H9 (cell line): ENCODE measurements at places on chromosomes 7 and 10. TPM values are rescaled to one million over a fixed set of nuclear protein-coding genes. Genes with fewer than 3 reads are reported as not detected.

- H3K36me3 ChIP-seq, result no peaks in the 10 kb centered on the region
- no peaks in the 10 kb centered on the region; the same call in 1 of the 2 replicates for H3K4me1 ChIP-seq
- no peak overlapping the region for H3K27ac ChIP-seq
- H3K4me3 ChIP-seq, result no peak overlapping the region
- H3K27me3 ChIP-seq, result no peaks in the 10 kb centered on the region
Measured at GRCh38 chr10:86264481-86265231, 101.9 kb downstream of the GRID1 start.

- H3K27me3 ChIP-seq, result no peaks in the 10 kb centered on the region
- no peak for DNase-seq
- H3K4me1 ChIP-seq, result no peaks in the 10 kb centered on the region
- no peak overlapping the region for H3K4me3 ChIP-seq
Measured at GRCh38 chr10:68586606-68587305, 26.6 kb downstream of the TET1 start.

GRCh38 chr7:26646336-26647048, 217.9 kb downstream of the SKAP2 start:
- H3K4me1 ChIP-seq, result no peaks in the 10 kb centered on the region
- no peak overlapping the region for H3K4me3 ChIP-seq
- DNase-seq, result no peak
- H3K36me3 ChIP-seq, result no peaks in the 10 kb centered on the region
- no peaks in the 10 kb centered on the region for H3K27me3 ChIP-seq
- H3K27ac ChIP-seq, result no peak overlapping the region

GRCh38 chr7:36207451-36208291, 54.6 kb downstream of the EEPD1 start:
- no peaks in the 10 kb centered on the region for H3K27me3 ChIP-seq
- no peak for DNase-seq
- no peak overlapping the region for H3K4me3 ChIP-seq
- H3K4me1 ChIP-seq, result peaks cover 4% of the 10 kb centered on the region; the same call in 1 of the 2 replicates

DNA sequence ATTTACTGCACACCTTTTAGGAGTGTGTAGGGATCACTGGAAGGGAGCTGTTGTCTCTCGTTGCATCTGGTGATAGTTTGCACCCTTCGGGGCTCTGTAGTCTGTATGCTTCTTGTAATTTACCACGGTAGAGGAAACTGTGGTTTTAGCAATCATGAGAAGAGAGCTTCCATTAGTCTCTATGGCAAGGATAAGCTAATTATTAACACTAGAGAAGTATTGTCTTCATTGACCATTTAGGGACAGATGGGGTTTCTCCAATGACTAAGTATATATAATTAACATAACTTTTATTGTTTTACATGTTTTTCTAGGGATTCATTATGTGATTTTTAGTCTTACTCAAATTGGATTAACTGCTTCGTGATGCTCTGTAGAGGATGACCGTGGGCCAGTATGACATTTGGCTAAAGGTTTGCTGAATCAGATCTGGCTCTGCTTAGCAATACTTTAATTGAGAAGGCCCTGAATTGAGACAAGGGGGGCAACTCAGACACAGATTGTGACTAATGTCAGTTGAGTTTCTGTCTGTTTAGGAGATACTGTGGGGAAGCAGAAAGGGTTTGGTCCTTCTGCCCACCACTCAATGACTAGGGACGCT, 8.7 kb downstream of the SLC18A2 start:
- H3K27me3 ChIP-seq, result no peaks in the 10 kb centered on the region
- no peaks in the 10 kb centered on the region for H3K36me3 ChIP-seq
- no peak overlapping the region for H3K27ac ChIP-seq
- H3K4me1 ChIP-seq, result no peaks in the 10 kb centered on the region
- H3K4me3 ChIP-seq, result no peak overlapping the region

DNA sequence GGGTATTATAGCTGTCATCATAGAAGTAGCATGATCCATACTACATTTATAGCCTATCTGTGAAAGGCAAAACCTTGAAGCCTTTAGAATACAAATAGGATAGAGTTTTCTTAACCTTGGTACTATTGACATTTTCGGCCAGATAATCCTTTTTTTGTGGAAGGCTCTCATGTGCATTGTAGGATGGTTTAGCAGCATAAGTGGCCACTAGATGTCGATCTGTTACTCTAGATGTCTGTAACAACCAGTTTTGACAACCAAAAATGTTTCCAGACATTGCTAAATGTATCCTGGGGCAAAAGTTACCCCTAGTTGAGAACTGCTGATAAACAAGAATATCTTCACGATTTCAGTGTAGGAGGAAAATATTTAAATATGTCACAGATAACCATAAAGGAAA, 319.4 kb upstream of the GALNT17 start:
- no peaks in the 10 kb centered on the region for H3K36me3 ChIP-seq
- no peak overlapping the region for H3K4me3 ChIP-seq
- H3K4me1 ChIP-seq, result no peaks in the 10 kb centered on the region
- H3K27me3 ChIP-seq, result no peaks in the 10 kb centered on the region
- H3K27ac ChIP-seq, result no peak overlapping the region
- DNase-seq, result no peak

DNA sequence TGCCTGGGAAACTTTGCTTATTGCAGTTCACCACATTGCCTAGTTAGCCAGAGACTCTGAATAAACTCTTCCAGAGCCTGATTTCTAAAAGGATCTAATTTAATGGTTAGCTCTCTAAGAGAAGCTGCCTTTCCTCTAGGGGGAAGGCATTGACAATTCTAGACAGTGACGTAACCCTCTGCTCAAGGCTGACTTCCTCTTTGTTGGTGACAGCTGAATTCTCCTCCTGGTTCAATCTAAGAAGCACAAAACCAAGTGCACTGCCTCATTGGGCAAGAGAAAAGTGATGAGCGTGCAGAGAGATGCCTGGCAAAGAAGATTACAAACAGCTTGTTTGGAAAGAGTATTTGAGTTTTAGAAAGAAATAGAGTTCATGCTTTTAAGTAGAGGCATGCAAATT, 102.7 kb downstream of the MACC1 start:
- no peak for DNase-seq
- H3K27me3 ChIP-seq, result no peaks in the 10 kb centered on the region
- H3K4me1 ChIP-seq, result peaks cover 18% of the 10 kb centered on the region; the same call in 1 of the 2 replicates
- peaks cover 26% of the 10 kb centered on the region for H3K36me3 ChIP-seq
- no peak overlapping the region for H3K27ac ChIP-seq
- H3K4me3 ChIP-seq, result no peak overlapping the region

FXYD4 gene
- not detected in 2 replicates for total RNA-seq

MBL2 gene
- total RNA-seq, result not detected in 2 replicates

DNA sequence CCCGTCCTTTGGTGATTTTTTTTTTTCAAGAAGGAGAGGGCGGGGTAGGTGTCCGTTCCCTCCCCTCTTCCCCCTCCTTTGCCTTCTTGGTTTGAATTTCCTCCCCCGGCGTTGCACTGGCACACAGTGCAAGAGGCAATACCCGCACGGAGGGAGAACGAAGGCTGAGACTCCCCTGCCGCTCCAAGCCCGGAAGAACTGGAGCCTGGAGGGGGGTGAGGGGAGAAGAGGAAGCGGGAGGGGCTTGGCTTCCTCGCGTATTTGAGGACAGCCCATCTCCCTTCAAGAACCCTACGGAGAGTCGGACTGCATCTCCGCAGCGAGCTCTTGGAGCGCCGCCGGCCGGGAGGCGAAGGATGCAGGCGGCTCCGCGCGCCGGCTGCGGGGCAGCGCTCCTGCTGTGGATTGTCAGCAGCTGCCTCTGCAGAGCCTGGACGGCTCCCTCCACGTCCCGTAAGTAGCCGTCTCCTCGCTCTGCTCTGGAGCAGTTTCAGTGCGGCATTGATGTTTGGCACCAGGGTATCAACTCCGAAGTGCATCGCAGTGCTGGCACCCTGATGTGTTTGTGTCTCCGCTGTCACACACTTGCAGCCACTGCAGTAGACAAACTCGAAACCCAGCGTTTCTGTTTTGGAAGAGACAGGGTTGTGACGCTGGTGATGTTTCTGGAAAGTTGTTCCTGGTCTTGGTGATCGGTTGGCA, at the start of gene CNTNAP2:
CNTNAP2 (plus strand) TSS at position 281 of the 702 bp plus-strand sequence; CDS start at position 357, 76 bp downstream.
- H3K4me1 ChIP-seq, result peaks cover 2% of the 10 kb centered on the region; the same call in 1 of the 2 replicates
- no peak within 1 kb of the TSS for H3K27ac ChIP-seq
- H3K36me3 ChIP-seq, result no peaks in the 10 kb centered on the region
- H3K27me3 ChIP-seq, result no peaks in the 10 kb centered on the region; the same call in 1 of the 2 replicates
- peak within 1 kb of the TSS; percentile 82 for H3K4me3 ChIP-seq

- no peak overlapping the region for H3K4me3 ChIP-seq
- H3K4me1 ChIP-seq, result no peaks in the 10 kb centered on the region
- H3K27ac ChIP-seq, result no peak overlapping the region
- no peak for DNase-seq
- no peaks in the 10 kb centered on the region for H3K27me3 ChIP-seq
Measured at GRCh38 chr7:153017223-153017622, 257.7 kb downstream of the ACTR3B start.

DNA sequence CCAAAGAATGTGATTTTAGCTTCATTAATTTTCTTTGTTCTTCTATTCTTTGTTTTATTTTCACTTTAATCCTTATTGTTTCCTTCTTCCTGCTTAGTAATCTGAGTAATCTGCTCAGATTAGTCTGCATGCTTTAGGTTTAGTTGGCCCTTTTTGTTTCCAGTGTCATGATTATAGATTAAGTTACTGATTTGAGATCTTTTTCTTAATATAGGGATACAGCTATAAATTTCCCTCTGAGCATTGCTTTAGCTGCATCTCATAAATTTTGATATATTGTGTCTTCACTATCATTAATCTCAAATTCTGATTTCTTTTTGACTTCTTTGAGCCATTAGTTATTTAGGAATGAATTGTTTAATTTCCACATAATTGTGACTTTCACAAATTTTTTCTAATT, 6.2 kb downstream of the NET1 start:
- peaks cover 2% of the 10 kb centered on the region; the same call in 1 of the 2 replicates for H3K4me1 ChIP-seq
- H3K27me3 ChIP-seq, result no peaks in the 10 kb centered on the region
- H3K36me3 ChIP-seq, result no peaks in the 10 kb centered on the region
- H3K4me3 ChIP-seq, result no peak overlapping the region
- DNase-seq, result no peak
- H3K27ac ChIP-seq, result no peak overlapping the region

IKZF1 gene
- 0.48 and 0.98 TPM in 2 replicates for total RNA-seq

GRCh38 chr7:43735403-43735801, 6.1 kb upstream of the COA1 start:
- no peaks in the 10 kb centered on the region for H3K36me3 ChIP-seq
- no peak overlapping the region for H3K4me3 ChIP-seq
- no peak overlapping the region for H3K27ac ChIP-seq
- no peak for DNase-seq
- no peaks in the 10 kb centered on the region for H3K4me1 ChIP-seq

- no peaks in the 10 kb centered on the region for H3K36me3 ChIP-seq
- peak; percentile 85 for DNase-seq
- no peak overlapping the region; the same call in 2 of the 3 replicates for H3K4me3 ChIP-seq
- no peak overlapping the region for H3K27ac ChIP-seq
- no peaks in the 10 kb centered on the region for H3K4me1 ChIP-seq
- no peaks in the 10 kb centered on the region for H3K27me3 ChIP-seq
Measured at GRCh38 chr10:71383972-71384687, 12.6 kb upstream of the CDH23 start.

DNA sequence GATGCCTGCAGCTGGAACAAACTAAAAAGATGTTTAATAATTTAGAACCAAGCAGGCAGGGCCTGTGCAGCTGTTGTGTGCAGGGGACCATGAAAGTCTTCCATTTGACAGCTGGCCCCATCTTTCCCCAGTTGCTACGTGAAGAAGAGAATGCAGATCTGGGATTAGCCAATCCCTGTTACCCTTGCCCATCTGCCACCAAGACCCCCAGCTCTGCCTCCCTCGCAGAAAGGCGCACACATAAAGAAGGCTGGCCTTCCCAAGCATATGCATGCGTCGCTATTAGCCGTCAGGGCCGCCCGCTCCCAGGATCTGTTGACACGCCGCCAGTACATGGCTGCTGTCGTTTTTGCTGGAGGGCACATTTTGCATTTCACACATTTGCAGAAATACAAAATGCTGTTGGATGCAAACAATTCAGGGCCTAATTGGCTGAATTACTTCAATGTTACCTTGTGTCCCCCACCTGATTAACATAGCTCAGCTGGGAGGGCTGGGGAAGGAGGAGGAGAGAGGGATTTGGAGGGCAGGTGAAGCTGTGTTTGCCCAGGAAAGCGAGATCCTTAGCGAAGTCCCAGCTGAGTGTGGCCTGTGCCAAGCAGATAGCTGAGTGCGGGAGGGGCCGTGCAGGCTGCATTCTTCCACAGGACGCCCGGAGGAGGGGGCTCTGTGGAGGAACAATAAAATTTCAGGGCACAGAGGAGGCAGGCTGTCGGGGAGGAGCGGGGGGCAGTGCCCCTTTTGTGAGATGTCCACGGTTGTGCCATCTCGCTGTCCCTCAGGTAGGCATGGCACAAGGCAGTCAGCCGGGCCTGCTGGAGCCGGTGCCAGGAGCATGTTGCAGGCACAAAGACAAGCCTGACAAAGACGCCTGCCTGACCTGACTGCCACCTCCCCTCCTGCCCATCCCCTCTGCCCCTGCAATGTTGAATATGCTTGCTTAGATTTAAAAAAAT, 443.0 kb upstream of the MKI67 start:
- no peaks in the 10 kb centered on the region for H3K27me3 ChIP-seq
- no peak overlapping the region for H3K4me3 ChIP-seq
- no peaks in the 10 kb centered on the region for H3K4me1 ChIP-seq
- H3K36me3 ChIP-seq, result no peaks in the 10 kb centered on the region
- DNase-seq, result no peak

DNA sequence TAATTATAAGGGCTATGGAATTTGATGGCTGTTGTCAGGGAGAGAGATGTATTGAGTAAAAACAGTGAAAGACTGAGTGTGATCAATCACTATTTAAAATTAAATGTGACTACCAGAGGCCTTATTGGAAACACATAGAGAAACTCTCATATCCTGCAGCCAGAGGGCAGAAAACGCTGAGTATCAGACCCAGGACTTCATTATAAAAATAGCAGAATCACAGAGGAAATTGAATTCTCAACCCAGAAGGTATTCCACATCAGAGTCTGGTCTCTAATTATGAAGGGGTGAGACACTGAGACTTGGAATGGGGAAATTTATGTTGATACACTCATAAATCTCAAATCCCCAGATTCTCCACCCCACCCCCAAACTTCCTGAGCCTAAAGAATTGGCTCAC, 69.5 kb upstream of the IL6 start:
- H3K36me3 ChIP-seq, result no peaks in the 10 kb centered on the region
- H3K27me3 ChIP-seq, result no peaks in the 10 kb centered on the region
- H3K4me1 ChIP-seq, result no peaks in the 10 kb centered on the region
- no peak overlapping the region for H3K27ac ChIP-seq
- no peak overlapping the region for H3K4me3 ChIP-seq

TMEM196 gene
- not detected in 2 replicates for total RNA-seq

- no peak overlapping the region for H3K27ac ChIP-seq
- no peak overlapping the region for H3K4me3 ChIP-seq
- no peaks in the 10 kb centered on the region for H3K36me3 ChIP-seq
- H3K27me3 ChIP-seq, result no peaks in the 10 kb centered on the region
Measured at GRCh38 chr7:33736521-33737221, 168.7 kb upstream of the BMPER start.

DNA sequence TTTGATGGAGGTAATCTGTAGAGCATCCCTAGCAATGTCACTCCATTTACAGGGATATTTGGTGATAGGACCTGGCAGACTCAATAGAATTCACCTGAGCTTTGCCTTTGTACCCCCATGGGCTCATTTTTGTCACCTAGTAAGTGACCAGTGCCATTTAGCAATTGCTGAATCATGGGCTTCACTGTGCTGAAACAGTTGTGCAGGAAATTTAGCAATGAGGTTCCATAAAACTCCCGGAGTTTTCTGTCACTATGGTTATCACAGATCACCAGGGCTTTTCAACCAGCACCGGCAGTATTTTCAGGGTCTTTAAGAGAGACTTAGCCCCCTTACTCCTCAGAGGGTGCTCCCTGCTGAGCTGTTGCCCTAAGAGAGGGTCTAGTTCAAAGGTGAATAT, 40.2 kb downstream of the FAS start:
- no peaks in the 10 kb centered on the region; the same call in 1 of the 2 replicates for H3K4me1 ChIP-seq
- H3K27ac ChIP-seq, result no peak overlapping the region
- no peaks in the 10 kb centered on the region for H3K27me3 ChIP-seq
- H3K36me3 ChIP-seq, result no peaks in the 10 kb centered on the region
- DNase-seq, result no peak
